ENCODE measurements at places on chromosomes 2 and 18.
A peak's percentile ranks its signal among the peaks of the same experiment; 100 is the strongest.

- DNase-seq, result no peak
Observed at GRCh38 chr18:48887294-48887904, 63.4 kb downstream of the SMAD7 start.

DNA sequence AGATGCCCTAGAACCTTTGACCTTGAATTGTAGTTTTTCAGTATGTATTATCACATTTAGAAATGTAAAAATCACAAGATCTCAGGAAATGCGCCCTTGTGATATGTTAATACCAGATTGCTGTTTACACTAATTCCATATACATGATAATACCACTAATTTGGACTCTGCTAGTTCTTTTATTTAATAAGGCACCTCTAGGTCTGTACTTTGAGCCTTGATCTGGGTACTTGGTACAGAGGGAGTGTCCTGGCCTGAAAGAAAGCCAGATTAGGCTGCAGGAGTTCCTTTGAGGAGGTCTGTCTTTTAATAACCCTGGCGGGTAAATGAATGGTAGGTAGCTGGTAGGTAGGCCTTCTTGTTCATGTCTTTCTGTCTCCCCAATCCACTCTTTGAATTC, 26.3 kb downstream of the PLEKHA3 start:
- no peak for DNase-seq

- DNase-seq, result no peak
Observed at GRCh38 chr2:239297142-239298004, 103.4 kb downstream of the HDAC4 start.

GRCh38 chr2:239629926-239630617, 229.3 kb upstream of the HDAC4 start:
- no peak for DNase-seq

- DNase-seq, result no peak
Observed at GRCh38 chr2:8251291-8251690, 430.6 kb upstream of the ID2 start.

DNA sequence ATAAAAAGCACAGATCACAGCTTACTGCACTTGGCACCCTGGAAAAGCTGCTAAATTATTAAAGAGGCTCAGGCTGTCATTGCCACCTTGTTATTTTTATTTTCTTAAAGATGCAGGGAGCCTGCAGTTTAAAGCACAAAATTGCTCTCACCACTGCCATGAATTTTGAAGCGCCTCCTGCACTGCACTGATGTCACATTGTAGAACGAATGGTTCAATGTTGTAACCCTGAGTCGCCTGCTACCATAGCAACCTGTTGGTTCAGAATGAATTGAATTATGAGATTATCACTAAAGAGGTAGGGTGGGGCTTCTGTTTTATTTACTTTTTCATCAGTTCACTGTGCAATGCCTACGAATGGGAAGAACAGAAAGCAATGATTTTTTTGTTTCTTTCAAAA, 16.5 kb downstream of the SCG2 start:
- DNase-seq, result no peak

DNA sequence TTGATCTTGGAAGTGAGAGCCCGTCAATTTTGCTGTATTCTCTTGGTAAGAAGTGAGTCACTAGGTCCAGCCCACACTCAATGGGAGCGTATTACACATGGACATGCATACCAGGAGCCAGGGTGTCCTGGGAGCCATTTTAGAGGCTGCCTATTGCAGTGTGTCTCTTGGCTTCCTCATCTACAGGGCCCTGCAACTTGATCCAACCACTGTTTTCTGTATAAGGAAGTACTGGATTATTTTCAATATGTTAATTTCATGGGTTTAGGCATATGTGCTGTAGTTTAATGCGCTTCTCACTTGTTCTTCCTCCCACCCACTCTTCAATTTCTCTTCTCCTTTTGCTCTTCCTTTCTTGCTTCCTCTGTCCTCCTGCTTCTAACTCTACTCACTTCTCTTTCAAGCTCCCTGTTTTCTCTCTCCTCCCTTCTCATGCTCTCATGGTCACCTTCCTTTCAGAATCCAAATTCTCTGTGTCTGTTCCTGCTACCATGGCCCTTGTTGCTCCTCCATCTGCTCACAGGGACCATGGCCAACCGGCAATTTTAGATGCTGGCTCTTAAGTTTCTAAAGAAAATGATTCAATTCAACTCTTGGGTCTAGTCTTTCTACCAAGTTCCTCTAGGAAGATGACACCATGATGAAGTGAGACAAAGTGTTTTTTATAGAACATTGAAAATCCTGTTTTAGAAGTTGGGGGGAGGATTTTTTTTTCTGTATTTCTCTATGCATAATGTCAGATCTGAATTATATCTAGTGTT, 152.0 kb upstream of the ZEB2 start:
- peak; percentile 30 for DNase-seq

- no peak for DNase-seq
Observed at GRCh38 chr2:242054406-242054805, 184.9 kb downstream of the RTP5 start.

DNA sequence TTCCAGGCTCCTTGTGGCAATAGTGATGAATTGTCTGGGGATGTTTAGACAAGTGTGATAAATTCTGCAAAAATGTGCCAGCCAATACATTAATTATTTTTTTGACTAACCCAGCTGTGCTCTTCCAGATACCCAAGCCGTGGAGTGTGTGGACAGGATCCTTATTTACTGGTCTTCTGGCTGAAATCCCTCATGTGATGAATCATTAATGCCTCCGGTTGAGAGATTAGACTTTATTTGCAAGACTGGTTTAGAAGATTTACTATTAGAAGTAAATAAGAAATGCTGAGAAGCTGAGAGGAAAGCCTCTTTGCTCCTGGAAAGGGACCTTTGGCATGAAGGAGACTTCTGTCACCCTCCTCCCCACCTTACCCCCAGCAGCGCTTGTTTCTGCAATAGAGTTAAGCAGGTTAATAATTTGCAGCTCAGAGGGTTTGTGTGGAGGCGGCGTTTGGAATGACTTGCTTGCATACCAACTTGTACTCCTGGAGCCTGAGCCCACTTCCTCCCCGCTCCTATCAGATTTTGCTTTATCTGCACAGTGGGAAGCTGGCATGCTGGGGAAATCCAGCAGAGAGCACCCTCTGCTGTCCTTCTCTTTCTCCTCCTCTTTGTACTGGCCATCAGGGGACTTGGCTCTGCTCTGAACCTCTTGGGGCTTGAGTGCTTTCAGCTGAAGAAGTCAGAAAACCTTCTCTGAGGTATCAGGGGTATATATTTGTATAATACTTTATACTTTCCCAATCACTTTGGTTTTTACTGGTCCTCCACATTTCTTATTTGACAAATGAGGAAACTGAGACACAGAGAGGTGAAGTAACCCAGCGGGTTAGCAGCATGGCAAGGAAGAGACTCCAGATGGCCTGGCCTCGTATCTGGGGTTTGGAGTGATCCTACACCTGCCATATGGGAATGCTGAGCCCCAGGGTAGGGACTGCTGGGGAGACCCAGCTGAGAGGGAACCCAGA, 16.3 kb downstream of the SLC3A1 start:
- DNase-seq, result peak; percentile 17

GRCh38 chr2:16334886-16335603, 330.6 kb downstream of the CYRIA start:
- no peak for DNase-seq

DNA sequence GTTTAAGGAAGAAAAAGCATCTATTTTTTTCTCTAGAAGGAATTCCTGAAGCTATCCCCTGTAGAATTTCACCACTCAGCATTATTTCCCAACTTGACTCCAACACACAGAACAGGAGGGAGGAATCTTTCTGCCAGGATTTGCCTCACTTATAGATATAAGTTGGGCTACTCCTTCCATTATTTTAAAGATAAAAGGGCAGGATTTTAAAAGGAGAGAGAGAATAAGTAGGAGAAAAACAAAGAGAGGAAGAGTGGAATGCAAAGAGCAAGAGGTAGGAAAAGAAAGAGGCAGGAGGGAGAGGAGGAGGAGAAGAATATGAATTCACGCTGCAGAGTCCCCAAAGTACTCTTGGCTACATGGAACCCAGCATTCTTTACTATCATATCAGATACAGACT, 182.5 kb downstream of the TCF4 start:
- no peak for DNase-seq

DNA sequence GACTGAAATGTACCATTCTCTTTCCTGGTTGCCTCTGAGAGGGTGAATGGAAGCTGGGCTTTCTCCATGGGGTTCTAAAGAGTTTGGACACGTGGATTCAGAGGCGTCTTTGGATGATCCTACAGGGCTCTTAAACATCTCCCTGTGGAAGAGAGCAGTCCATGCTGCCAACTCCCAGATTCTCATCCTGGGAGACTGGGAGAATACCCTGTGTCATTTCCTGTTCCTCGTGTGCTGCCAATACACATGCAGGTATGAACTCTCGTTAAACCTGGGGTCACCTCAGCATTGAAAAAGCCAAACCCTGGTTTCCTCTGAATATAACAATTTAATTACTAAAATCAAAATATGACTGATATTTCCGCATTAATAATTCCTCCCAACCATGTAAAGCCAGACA, 73.3 kb upstream of the NT5C1B start:
- no peak for DNase-seq

- no peak for DNase-seq
Observed at GRCh38 chr2:151543876-151544275, 134.2 kb downstream of the RIF1 start.

DNA sequence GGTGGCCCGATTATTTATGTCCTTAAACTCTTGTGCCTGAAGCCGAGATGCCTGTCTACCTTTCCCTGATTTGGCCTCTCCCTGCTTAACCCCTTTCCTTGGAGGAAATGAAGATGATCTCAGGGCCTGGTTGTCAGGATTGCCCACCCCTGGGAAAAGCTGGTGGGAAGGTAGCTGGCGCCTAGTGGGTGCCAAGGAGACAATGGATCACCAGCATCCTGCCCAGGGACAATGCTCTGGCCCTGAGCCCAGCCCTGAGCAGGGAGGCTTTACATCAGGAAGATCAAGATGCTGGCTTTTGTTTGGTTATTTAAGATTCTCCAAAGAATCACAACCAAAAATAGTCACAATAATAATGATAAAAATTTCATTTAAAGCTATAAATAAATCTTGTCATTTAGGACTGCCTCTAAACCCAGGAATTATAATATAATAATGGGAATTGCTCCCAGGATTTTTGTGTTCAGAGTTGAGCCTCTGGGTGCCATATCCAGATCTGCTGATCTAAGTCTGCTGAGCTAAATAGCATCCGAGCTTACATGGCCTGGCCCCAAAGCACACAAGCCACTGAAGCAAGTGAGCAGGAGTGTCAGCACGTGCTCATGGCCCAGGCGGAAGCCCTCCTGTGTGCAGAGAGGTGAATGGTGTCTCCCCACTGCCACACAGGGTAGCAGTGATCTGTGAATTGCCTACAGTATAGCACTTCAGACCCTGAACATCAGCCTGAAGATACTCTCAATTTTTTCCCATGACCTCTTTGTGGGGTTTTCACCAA, 57.8 kb upstream of the MAP3K20 start:
- no peak for DNase-seq

- no peak for DNase-seq
Observed at GRCh38 chr2:239927424-239927981, 97.6 kb downstream of the NDUFA10 start.

DNA sequence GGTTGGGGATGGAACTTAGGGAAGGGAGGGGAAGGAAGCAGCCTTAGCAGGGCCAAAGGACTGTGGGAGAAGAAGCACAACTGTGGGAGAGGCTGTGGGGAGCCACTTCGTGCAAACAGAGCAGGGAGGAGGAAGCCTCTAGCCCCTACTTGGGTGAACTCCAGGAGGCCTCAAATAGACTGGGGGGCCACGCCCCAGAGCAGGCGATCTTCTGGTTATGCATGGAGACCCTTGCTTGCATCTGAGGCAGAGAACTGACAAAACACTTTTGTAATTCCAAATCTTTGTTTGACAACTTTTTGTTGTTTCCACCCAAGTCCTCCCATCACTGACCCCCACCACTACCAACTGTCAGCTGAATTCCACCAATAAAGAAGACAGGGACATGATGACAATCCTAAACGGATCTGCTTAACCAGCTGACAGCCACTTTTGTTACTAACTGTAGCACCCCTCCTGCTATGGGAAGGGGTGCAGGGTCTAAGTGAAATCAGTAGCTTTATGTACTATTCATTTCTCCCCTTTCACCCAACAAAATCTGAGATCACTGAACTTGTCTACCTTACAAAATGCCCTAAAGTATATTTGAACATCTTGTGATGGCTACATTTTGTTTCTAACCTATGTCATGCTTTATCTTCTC, 80.5 kb upstream of the CPO start:
- no peak for DNase-seq

- no peak for DNase-seq
Observed at GRCh38 chr2:45483997-45484396, 127.1 kb downstream of the SRBD1 start.

GRCh38 chr2:234593636-234594035, 96.8 kb upstream of the ARL4C start:
- no peak for DNase-seq

DNA sequence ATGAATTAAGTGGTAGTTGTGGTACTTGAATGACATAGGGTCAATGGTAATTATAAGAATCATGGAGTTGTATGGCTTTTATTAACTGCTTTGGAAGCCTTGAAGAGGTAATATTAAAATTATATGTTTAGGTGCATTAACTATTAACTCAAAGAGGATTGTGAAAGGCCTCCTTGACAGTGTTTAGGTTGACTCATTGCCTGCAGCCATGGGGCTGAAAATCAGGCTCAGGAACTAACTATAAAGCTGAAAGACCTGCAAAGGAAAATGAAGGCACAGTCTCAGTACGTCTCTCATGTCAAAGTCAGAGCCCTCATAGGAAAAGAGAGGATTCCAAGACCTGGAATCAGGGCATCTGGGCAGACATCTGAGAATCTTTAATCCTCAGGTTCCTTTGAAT, 31.0 kb downstream of the CACNB4 start:
- no peak for DNase-seq

- DNase-seq, result no peak
Observed at GRCh38 chr2:126907671-126908070, 9.0 kb downstream of the TEX51 start.

DNA sequence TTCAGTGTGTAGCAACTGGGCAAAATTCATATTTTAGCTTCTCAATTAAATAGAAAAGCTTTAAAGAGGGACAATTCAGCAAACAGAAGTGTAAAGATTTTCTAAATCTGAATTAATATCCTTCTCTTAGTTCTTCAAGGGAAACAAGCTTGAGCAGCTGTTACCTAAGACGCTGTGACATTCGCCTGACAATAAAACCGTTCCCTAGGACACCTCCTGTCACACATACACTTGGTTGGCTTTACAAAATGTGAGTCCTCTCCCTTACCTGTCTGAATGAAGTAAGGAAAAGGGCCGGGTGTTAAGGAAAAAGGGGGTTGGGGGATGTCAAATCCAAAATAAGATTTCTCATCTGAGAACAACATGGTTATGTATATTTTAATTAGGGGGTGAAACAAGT, 2.1 kb downstream of the SERTAD2 start:
- DNase-seq, result peak; percentile 31

DNA sequence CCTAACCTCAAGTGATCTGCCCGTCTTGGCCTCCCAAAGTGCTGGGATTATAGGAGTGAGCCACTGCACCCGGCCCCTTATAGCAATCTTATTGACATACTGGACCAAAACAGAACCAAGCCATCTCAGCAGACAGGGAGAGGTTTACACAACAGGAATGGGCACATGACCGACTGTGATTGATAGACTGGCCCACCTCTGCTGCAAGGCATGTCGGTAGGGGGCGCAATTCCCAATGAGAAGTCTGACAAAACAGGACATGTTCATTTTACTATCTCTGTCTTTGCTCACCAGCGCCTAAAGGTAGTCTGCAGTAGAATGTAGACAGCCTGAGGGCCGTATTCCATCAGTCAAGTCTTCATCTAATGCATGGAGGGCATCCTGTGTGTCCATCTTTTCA, 2.0 kb downstream of the LYPD6B start:
- DNase-seq, result peak; percentile 44

- DNase-seq, result no peak
Observed at GRCh38 chr2:230447455-230448451, 31.8 kb downstream of the SP100 start.

GRCh38 chr2:239678186-239678490, 277.3 kb upstream of the HDAC4 start:
- DNase-seq, result no peak

All from AML-193 (cell line).